Trophoblast cell (in vitro differentiated cells and primary cell): ENCODE measurements at places on chromosomes 16 and 17.
A peak's percentile ranks its signal among the peaks of the same experiment; 100 is the strongest.

DNA sequence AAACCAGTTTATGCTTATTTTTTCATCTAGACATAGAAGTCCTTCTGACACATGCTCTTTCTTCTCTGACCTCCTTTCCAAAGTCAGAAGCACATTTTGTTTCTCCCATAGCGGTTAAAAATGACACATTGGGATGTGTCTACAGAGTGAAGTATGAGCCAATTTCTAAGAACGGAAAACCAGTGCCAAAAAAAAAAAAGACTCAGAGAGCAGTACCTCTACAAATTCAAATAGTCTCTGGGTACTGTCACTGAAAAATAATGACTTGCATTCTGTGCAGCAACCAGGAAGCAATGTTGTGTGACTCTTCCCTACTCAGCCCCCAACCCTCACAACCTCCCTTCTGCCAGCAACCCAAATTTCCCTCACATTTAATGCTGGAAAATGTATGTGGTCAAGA is 145.5 kb upstream of the PMFBP1 start:
- DNase-seq: no peak

- no peak for DNase-seq
Measured at GRCh38 chr16:22075776-22076175, 16.6 kb upstream of the VWA3A start.

DNA sequence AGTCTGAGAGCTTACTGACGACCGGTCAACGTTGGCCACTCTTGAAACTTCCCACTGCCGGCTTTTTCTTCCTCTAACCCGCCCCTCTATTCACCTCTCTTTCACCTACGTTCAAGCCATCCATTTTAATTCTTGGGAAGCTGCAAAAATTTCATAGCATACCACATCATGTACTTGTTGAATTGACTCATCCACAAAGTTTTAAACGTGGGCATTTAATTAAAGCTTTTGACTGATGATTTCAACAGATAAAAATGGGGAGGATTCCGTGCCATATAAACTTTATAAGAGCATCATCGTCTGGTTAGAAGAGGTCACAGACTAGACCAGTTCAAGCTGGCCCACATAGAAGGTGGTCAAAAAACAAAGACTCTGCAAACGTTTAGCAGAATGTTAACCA is 22.5 kb downstream of the VPS53 start:
- DNase-seq: no peak

- no peak for DNase-seq
Measured at GRCh38 chr17:44053125-44053872, 13.2 kb downstream of the LSM12 start.

DNA sequence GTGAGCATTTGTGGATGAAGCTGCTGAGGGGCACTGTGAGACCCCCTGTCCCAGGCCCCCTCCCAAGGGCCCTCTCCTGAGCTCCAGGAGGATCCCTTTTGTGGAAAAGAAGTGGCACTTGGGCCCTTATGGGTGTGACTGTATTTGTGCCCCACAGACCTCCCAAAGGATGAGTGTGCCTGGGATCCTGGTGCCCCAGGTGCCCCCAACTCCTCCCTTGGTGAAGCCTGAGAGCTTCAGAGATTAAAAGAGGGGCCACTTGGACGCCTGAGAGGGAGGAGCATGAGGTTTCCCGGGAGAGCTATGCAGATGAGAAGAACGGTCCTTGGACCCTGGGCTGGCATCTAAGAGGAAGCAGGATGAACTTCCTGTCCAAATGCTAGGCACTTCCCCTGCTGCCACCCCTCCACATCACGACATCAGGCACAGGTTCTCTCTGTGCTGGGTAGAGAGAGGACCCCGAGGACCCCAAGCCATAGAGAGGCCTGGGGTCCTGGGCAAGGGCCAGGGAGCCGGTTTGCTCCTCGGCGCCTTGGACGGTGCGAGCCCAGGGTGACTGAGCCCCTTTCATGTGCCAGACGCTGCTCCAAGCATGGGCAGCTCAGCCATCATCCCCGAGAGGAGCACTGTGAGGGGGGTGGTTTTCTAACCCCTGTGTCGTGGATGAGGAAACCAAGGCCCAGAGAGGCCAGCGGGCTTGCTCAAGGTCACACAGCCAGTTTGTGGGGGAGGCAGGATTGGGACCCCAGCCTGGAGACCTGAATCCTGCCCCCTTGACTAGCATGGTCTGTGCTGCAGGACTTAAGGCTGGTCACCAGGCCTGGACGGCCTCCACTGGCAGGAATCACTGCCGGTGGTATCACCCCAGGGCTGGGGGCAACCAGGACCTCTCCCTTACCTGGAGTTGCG is 5.6 kb upstream of the ADAM11 start:
- no peak for DNase-seq

GRCh38 chr16:57620335-57621231 is 7.8 kb upstream of the ADGRG1 start:
- DNase-seq: peak; percentile 91

- no peak for DNase-seq
Measured at GRCh38 chr17:8924595-8924994, 40.9 kb downstream of the PIK3R5 start.

DNA sequence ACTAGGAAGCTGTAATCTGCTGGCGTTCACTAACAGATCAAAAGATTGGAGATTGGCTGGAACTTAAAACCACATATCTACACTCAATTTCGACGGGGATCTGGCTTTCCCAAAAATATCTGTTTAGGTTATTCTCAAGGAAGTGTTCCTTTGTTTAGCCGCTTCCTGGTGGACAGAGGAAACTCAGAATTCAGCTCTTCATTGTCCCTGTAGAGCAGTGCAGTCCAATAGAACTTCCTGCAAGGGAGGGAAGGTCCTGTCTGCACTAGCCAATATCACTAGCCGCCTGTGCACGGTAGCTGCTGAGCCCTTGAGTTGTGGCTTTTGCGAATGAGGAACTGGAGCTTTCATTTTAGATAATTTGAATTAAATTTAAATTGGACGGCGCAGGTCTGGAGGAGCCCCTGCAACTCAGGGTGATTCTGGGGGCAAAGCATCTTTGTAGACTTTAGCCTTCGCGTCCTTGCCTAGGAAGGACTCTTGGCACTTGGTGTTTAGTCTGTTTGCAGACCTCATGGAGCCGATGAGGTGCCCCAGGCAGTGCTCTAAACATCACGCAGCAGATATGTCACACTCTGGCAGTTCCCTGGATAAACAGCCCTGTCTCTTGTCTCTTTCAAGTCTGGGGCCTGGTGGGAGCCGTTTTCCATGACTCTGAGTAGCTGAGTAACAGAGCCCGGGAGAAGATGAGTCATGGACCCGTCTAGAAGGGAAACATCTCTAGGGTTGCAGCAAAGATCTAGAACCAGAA is 122.2 kb downstream of the CCDC182 start:
- DNase-seq: peak; percentile 29

DNA sequence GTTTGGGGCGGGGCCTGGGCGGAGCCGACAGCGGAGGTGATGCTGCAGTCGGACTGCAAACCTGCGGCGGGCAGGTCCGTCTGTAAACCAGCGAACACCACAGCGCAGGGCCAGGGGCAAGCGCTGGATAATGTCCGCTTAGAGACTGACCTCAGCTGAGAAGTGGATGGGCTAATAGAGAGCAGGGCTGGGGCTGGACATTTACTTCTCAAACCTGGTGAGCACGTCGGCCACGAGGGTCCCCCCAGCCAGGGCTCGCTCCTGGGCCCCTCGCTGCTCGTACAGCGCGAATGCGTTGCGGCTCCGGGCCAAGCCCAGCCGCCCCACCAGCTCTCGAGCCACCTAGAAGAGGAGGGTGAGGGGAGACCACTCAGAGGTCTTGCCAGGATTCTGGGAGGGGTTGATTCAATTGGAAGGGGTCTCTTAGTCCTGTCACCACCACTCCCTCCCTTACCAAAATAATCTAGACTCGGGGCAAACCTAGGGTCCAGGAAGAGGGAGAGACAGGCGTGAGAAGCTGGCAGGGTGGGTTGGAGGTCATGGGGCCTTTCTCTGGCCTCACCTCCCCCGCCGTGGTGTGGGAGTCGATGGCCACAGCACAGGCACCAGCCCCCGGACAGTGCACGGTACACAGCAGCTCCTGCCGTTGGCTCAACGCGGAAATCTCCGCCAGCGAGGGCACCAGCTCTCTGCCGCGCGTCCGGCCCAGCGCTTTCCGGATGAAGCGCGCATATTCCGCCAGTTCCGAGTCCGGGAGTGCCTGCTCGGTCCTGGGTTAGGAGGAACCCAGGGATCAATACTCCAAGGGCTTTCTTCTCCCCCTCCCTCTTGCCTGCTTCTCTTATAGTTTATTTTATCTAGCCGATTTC is 5.8 kb downstream of the PLEKHH3 start:
- no peak for DNase-seq

DNA sequence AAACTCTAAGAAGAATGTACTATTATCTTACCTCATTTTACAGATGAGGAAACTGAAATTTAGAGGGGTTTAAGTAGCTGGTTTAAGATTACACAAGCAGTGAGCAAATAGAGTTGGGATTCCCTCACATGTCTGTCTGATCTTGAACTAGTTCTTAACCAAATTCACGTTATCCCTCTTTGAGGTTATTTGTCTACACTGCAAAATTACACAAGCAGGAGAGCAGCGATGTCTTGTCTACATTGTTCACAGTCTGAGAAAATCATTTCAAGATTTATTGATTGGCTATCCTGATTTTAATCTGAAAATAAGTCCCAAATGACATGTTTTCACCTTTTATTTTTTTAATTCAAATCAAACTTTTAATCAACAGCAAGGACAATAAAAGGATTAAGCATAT is 56.9 kb downstream of the SOX9 start:
- no peak for DNase-seq

GRCh38 chr17:14760719-14761411 is 460.0 kb downstream of the HS3ST3B1 start:
- DNase-seq: peak; percentile 64

DNA sequence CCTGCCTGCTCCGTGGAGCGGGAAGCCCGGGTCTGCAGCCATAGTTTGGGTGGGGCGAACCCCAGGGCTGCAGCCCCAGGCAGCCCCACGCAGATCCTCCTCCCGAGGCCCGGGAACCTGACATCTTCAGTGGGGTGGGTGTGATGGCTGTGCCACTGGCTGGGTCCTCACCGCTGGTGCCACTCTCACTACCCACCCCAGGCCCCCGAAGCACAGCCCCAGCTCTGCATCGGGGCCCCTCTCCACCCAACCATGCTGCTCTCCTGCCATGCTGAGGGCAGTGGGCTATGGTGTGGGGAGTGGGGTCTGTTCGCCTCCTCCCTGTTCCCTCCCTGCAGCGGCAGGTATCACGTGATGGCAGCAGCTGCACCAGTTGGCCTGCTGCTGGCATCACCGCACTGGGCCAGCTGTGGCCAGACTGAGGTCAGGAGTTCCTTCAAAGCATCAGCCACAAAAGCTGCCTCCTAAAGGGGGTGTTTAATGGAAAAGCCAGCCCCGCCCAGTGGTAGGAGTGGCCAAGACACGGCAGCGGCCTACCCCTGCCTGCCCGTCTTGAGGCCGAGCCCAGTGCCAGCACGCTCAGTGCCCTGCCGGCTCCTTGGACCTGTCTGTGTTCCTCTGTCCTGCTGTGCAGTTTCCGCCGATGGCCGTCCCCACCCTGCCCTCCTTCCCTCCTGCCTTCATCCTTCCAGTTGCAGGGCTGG is 10.8 kb downstream of the KCTD5 start:
- no peak for DNase-seq

- no peak for DNase-seq
Measured at GRCh38 chr17:11991461-11991860, 5.8 kb downstream of the ZNF18 start.

DNA sequence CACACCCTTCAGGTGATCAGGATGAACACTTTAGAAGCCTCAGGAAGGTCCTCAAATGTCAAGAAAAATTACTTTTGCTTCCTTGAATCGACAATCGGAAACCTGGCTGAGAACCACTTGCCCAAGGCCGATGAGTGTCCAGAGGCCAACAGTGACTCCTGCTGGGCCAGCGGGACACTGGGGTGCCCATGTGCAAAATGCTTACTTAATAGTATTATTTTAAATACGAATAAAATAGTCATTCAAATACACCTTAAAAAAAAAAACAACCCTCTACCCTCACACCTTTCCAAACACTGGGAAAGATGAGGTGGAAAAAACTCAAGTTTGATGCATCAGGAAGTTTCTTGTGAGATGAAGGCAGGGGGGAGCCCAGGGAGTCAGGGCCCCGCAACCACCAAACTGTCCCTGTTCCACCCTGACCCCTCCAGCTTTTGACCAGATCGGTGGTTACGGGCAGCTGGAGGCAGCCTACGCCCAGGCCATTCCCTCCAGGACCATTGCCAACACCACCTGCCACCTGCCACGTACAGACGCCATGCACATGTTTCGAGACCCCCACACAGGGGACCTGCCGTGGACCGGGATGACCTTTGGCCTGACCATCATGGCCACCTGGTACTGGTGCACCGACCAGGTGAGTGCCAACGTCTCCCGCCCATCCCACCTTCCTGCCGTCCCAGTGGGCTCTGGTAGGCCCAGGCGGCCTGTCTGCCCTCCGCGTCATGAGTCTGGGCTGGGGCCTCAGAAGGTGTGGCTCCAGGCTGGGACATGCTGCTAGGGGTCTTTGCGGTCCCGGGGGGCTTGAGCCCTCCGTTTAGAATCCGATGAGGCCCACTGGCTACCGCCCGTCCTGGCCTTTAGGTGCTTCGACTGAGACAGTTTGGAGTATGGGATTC is 18.9 kb downstream of the SLC5A10 start:
- no peak for DNase-seq

GRCh38 chr17:43040655-43041054 is 15.6 kb downstream of the RND2 start:
- no peak for DNase-seq

- DNase-seq: no peak
Measured at GRCh38 chr17:61057257-61057656, 342.4 kb upstream of the TBX2 start.

DNA sequence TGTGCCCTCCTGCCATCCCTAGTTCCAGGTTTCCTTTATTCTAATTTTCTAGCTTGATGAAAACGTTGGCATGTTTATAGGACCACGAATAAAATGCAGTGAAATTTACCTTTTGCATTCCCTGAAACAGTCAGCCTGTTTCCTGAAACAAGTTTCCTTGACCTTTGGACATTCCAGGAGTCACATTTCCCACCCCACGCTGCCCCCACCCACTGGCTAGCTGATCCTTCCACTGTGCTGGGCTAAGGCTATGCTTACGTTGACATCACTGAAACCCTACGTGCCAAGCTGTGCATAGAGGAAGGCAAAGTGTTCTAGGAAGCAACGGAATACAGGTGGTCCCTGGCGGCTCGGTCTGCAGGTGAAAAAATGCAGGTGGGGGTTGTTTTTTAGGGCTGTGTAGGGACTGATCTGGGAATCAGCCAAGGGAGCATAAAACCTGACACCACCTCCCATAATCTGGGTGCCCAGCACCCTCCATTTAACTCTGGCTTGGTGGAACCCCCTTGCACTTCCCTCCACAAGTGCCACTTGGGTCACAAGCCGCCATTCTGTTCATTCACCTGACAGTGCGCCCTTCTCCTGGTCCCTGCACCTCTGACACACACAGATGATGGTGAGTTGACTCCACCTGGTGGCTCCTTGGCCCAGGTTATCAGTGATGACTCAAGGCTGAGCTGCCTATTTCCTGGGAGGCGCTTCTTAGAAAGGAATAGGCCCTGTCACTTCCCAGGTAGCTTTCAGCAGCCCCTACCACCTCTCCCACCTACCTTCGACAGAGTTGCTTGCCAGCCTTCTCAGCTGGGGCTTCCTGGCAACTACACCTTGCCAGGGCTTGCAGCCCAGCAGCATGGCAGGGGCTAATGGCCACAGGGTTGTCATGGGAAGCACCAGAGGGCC is 83.7 kb downstream of the N4BP1 start:
- DNase-seq: peak; percentile 81
